ENCODE measurements at places on chromosomes 16 and 17.

DNA sequence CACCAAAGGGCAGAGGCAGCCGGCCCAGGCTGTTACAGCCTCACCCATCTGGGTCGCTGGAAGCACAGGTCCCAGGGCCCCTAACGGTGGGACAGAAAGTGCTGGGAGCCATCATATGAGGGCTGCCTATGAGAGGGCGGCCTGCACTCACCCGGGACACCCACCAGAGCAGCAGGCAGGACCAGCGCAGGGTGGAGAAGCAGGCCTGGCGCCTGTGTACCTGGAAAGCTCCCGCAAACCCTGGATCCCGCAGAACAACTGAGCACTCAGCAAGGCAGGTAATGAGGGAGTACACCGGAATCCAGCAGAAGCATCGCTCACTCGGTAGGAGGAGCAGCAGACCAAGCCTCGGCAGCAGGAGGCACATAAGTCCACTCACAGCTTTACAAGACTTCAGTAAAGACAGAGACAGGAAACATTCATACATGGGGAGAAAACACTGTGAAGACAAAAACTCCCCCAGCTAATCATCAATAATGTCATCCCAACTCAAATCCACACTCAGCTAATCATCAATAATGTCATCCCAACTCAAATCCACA lies 31.5 kb upstream of the C16orf95 start:
- no peak for ATAC-seq

GRCh38 chr17:38912221-38912813 lies 13.1 kb upstream of the LASP1NB start:
- peak; percentile 62 for ATAC-seq

DNA sequence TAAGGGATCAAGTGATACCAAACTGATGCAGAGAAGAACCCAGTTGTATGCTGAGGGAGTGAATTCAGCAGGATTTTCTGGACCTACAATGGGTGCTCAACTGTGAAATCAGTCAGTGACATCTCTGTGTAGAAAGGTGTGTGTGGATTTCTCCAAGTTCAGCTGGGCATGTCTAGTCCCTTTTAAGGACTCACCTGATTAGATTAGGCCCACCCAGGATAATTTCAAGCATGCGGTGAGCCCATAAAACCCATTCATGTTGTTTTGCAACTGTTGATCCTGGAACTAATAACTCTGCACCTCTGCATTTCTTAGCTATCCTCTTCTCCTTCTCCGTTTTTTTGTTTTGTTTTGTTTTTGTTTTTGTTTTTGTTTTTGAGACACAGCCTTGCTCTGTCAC lies 35.1 kb upstream of the DNAJA2 start:
- peak; percentile 28 for ATAC-seq

DNA sequence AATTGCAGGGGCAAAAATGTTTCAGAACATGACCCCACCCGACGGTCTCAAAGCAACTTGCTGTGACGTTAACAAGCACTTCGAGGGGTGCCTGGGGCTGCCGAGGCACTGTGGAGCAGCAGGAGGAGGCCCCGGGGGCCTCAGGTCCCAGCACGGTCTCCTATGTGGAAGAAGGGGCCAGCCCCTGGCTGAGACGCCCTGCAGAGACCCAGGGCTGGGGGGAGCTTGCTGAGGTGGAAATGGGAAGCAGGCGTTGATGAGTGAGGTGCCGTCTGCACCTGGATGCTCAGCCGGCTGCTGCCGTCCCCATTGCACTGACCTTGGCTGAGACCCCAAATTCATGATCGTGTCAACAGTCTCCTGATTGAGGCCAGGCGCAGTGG lies 46.5 kb downstream of the NT5M start:
- ATAC-seq, result no peak

GRCh38 chr17:56206351-56206750 lies 53.1 kb downstream of the ANKFN1 start:
- ATAC-seq, result no peak

DNA sequence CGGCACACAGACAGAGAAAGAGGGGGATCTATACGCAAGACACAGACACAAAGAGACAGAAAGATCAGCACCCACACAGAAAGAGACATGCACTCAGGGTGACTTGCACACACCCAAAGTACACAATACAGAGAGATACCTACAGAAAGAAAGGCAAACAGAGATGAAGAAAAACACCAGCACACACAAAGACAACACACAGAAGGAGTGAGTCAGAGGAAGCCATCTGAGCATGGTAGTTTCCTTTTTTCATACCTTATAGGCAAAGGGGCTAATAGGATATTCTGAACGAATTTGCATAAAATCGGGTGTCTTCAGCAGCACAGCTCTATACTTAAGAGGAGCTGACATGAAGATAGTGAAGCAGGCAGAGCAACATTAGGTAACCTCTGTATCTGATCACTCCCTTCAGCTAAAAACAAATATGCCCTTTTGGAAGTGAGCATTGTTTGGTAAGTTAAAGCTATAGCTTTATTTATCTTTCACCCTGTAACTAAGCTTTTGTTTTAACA lies 198.6 kb downstream of the AATF start:
- ATAC-seq, result peak; percentile 52

DNA sequence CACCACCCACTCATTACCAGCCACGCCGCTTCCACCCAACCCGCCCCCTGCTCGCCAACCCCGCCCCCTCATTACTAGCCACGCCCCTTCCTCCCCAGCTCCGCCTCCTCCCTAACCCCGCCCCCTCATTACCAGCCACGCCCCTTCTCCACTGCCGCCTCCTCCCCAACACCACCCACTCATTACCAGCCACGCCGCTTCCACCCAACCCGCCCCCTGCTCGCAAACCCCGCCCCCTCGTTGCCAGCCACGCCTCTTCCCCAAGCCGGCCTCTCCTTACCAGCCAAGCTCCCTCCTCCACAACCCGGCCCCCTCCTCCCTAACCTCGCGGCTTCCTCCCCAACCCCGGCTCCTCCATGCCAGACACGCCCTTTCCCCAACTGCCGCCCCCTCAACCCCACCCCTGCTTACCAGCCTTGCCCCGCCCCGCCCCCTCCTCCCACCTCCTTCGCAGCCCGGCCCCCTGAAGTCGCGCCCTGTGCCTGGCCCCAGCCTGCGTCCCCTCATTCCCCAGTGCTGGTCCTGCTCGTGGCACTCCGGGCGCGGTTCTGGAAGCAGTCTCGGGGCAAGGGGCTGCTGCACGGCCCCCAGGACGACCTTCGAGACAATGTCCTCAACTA lies 7.3 kb downstream of the SLC22A31 start:
- peak; percentile 9 for ATAC-seq

DNA sequence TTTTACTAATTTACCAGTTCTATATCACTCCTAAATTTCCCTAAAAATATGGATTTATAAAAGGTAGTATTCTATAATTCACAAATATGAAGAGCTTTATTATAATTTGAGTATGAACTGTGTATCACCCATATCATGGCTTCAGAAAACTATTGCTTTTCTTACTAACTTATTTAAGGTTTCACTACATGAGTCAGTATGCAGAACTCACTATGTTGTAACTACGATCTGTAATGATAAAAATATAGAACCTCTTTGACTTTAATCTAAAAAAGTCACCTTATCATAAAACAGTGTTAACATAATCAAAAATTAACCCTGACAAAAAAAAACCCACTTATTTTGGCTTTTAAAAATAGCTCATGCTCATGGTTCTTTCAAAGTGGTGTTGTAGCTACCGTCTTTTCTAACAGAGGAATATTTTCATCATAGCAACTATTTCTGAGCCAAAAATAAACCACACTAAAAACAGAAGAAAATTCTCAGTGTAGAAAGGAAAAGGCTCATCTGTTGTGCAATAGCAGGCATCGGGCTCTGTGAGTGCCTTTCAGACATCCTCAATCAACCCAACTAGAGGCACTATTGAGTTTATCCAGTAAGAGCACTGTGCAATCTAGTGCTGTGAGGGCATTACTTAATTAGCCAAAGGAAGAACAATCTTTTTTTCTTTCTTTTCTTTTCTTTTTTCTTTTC lies 42.1 kb downstream of the ITGAM start:
- peak; percentile 50 for ATAC-seq

DNA sequence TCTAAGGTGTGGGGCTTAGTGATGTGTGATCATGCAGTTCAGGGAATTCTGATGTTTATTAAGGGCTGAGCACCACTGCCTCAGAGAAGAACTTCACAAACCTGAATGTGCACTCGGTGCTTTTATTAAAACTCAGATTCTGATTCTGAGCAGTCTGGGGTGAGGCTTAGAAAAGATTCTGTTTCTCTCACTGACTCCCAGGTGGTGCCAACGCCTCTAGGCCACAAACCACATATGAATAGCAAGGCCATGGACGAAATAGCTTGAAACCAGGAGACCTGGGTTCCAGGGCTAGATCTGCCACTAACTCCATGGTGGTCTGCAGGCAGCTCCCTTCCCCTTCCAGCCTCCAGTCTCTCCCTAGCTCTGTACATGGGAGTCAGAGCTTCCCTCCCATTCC lies 169.1 kb downstream of the HS3ST3B1 start:
- ATAC-seq, result no peak

DNA sequence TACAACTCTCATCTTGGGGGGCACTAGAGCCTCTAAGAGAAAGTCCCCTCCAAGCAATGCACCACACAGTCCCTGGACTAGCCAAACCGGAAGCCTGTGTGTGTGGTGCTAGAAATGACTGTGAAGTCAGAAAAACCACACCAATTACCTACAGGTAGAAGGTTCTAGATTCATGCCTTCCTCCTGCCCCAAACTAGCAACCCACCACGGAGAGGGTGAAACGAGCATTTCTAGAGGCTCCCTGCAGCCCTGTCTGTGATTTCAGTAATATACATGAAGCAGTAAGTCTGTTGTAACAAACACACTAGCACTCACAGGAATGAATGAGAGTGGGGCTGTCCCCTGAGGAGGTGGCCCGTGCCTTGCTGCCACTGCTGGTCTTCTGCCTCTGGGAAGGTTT lies 13.6 kb downstream of the ZFHX3 start:
- ATAC-seq, result no peak

DNA sequence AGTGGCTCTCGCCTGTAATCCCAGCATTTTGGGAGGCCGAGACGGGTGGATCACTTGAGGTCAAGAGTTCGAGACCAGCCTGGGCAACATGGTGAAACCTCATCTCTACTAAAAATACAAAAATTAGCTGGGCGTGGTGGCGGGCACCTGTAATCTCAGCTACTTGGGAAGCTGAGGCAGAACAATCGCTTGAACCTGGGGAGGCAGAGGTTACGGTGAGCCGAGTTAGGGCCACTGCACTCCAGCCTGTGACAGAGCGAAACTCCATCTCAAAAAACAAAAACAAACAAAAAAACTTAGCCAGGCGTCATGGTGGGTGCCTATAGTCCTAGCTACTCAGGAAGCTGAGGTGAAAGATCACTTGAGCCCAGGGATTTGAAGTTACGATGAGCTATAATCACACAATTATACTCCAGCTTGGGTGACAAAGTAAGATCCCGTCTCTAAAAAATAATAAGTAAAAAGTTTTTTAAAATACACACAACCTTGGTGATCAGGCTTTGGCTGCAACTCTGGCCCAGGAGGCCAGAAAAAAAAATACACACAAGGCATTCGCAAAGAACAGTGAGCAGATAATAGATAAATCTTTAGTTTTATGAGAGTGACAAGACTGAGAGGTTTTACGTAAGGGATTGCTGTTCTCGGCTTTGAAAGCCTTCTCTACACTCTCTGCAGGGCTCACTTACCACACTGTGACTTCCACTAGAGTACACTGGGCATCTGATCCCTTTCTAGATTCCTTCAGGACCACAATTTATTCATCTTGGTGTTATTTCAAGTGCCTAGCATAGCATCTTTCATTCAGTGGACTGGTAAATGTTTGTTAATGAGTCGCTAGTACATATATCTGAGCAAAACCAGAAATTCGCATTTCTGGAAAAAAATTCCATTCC lies 5.9 kb downstream of the GSPT1 start:
- ATAC-seq, result peak; percentile 75

DNA sequence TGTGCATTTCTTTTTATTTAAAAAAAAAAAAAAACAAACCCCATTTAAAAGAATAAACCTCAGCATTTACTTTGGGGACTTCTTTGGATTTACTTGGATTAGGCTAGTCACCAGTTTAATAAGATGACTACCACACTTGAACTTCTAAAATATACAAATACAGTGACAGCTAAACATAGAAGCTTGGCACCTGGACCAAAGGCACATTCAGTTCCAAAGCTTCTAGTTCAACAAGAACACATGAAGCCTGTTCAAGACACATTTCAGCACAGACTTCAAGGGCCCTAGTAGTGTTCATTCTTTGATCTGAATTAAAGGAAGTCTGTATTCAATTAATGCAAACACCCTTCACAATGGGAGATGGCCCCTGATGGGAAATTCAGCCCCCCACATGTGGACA lies 11.6 kb upstream of the ROGDI start:
- no peak for ATAC-seq

- no peak for ATAC-seq
Measured at GRCh38 chr17:7207120-7208001, 12.3 kb downstream of the DLG4 start.

- ATAC-seq, result no peak
Measured at GRCh38 chr16:28257256-28257655, 35.1 kb upstream of the SBK1 start.

GRCh38 chr16:85924675-85925074 lies 25.7 kb downstream of the IRF8 start:
- no peak for ATAC-seq

DNA sequence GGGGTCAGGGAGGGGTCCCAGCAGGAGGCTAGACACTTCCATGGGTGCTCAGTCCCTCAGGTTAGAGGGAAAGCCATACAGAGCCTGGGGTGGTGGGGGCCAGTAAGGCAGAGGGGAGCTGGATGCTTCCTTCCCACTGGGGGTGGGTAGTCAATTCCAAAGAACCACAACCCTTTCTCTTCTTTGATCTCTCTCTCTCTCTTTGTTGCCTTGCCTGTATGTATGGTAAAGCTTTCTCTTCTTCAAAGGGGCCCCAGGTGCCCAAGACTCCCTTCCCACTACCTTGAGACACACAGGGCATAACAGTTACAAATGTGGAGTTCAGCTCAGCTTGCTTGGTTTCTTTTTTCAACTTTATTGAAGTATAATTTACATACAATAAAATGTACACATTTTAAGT lies 30.5 kb upstream of the C1QL1 start:
- no peak for ATAC-seq

DNA sequence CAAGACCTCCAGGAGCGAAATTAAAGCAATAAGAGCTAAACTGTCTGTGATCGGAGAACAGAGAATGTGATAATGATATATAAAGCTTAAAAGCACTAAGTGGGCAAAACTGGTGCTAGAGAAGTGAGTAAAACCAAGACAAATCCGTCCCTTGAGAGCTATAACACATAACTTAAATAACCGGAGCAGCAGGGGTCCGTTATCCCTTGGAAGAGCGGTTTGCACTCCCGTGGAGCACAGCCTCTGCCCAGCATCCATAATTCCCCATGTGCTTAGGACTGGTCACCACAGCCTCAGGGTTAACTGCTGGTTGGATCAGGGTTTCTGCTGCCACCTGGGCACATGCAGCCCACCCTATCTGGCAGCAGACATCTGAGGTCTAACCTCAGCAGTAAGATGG lies 489.0 kb downstream of the NPIPA7 start:
- no peak for ATAC-seq
